SHP77 treated with DMSO at 0.1 percent for 48 hours (cell line): ENCODE measurements at places on chromosomes 3 and 15.

DNA sequence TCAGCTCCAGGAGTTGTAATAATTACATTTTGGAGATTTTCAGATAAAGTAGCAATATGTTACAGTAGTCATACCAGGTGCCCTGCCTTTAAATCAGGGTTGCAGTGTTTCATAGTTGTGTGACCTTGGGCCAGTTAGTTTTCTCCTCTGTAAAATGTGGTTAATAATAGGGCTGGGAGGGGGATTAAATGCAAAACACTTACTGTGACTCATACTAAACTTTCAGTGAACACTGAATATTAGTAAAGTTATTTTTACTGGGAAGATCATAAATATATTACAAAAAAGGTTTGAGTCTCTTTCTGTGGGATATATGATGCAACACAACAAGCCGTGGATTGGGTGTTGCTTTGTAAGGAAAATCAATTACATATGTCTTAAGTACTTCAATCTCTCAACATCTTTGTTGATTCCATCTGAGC lies 1.1 kb upstream of the EBLN2 start:
- DNase-seq = no peak

- DNase-seq = no peak
Measured at GRCh38 chr15:69994429-69995205, 103.1 kb downstream of the TLE3 start.

DNA sequence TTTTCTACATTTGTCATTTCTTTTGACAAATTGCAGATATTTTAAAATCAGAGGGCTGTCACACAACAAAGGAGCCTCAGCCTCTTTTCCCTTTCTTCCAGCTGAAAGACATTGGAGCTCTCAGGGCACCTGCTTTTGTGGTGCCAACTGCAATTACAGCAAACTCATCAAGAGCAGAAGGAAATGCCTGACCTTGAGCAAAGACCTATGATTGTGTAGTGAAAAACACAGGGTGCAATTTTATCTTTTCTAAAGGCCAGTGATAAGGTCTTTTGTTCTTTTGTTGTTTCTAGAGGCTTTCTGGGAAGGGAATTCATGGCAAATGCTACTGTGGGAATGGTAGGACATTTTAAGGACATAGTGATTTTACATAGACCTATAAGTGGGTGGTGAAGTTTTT lies 214.3 kb downstream of the OXSM start:
- DNase-seq = no peak

- no peak for DNase-seq
Measured at GRCh38 chr3:13081603-13082360, 8.6 kb upstream of the IQSEC1 start.

GRCh38 chr3:46970391-46971091 lies 6.0 kb downstream of the CCDC12 start:
- no peak for DNase-seq

DNA sequence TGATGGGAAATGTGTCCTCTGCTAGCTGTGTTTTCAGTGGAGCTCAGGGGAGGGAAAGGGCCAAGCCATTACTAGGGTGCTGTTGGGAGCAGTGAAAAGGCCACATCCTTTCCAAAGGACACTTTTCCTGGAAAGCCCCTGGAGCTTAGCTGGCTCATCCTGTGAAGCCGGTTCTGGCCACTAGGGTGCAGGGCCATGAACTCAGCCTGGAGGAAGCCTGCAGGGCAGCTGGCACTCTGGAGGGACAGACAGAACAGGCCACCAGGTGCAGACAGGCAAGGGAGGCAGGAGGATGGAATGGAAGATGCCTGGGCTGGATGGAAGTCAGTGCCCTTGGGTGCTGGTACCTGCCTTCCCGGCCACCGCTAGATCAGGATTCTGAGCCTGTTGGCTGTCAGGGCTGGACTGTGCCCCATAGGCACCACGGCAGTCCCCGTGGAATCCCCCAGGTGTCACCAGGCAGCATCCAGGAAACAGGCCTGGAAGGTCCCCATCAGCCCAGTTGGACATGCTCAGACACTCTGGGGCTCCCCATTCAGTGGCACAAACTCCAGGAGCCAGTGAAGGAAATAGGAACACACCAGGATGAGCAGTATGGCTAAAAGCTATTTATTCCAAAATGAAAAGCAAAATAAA lies 76.2 kb upstream of the C2CD4B start:
- peak; percentile 35 for DNase-seq

DNA sequence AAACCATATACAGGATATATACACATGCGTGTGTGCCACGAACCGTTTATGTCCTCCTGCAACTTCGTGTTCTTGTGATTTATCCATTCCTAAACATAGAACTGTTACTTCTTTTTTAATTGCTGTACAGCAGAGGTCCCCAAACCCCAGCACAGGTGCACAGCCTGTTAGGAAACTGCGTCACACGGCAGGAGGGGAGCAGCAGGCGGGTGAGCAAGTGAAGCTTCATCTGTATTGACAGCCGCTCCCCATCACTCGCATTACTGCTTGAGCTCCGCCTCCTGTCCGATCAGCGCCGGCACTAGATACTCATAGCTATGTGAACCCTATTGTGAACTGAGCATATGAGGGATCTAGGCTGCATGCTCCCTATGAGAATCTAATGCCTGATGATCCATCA lies 34.9 kb upstream of the NRROS start:
- DNase-seq = no peak

DNA sequence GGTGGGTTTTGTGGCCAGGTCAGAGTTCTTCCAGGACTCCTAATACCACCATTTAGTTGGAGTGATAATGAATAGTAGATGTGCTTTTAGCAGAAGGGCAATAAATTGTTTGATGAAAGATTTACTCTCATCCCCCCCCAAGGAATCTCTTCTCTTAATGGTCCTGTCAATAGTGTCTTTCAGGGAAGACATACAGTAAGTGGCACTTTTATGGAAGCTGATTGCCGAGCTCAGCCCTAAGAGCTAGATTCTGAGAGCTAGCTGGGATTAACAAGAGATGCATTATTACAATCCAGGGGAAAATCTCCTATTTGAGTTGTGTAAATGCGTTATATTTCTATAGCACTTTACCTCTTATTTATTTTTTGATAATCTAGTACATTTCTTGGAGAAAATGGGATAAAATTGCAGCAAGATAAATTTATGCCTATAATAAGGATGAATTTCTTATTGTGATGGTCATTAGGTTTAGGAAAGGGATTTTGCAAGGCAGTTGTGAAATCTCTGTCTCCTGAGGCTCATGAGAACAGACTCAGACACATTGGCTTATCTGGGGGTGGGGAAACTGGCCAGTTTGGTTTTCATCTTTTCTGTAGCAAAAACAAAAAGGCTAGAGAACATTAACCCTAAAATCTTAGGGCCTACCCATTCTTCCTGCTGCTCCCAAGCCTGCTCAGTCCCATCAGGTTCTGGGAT lies 41.6 kb upstream of the CLSTN2 start:
- no peak for DNase-seq

DNA sequence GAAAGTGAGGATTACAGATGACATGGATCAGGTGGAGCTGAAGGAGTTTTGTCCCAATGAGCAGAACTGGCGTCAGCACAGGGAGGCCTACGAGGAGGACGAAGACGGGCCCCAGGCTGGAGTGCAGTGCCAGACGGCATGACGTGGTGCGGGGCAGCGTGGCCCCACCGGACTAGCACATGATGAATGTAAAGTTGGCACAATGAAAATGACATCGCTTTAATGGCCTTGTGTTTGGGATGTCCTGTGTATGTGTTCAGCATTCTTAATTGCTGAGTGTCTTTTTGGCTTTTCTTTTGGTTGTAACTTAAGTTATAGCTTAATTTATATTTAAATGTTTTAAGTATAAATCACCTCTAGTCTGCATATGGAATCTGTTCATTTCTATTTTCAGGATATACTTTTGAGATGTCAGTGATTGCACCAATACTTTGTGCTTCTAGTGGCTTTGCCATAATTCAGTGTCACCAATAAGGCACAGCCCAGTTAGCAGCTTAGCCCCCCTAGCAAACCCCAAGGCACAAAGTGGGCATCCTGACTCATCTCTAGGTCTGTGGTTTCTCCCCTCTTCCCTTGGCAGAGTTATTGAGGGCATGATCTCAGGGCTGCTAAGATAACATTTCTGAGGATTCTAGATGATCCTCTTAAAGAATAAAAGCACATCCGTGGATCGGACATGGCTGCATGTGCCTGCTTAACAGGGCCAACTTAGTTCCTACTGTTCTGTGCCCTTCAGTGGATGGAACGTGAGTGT lies 16.1 kb downstream of the DNAJA4 start:
- DNase-seq = no peak

DNA sequence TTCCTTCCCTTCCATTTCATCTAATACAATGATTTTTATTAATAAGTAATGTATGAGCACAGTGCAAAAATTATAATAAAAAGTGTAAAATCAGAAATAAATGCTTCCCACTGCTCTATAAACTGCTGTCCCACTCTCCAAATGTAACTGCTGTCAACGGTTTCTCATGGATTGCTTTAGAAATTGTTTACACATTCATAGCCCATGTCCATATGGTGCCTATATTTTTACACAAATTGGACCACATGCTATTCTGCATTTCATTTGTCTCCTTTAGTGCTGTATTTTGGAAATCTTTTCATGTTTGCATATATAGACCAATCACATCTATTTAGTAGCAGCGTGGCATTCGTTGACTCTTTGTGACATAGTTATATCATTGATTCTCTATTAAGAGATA lies 164.7 kb upstream of the SLCO3A1 start:
- no peak for DNase-seq

GRCh38 chr3:26703519-26703918 lies 80.9 kb downstream of the LRRC3B start:
- DNase-seq = no peak

DNA sequence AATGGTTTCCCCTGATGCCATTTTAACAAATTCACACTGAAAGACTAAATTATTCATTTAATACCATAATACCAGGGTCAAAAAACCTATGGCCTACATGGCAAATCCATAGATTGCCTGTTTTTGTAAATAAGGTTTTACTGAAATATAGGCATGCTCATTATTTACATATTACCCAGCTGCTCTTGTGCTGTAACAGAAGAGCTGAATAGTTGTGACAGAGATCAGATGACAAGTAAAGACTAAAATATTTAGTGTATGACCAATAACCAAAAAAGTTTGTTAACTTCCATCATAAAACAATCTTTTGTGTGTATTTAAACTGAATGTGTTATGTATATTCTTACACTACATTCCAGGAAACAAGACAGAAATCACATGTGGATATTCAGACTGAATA lies 60.2 kb downstream of the DENND4A start:
- DNase-seq = no peak

DNA sequence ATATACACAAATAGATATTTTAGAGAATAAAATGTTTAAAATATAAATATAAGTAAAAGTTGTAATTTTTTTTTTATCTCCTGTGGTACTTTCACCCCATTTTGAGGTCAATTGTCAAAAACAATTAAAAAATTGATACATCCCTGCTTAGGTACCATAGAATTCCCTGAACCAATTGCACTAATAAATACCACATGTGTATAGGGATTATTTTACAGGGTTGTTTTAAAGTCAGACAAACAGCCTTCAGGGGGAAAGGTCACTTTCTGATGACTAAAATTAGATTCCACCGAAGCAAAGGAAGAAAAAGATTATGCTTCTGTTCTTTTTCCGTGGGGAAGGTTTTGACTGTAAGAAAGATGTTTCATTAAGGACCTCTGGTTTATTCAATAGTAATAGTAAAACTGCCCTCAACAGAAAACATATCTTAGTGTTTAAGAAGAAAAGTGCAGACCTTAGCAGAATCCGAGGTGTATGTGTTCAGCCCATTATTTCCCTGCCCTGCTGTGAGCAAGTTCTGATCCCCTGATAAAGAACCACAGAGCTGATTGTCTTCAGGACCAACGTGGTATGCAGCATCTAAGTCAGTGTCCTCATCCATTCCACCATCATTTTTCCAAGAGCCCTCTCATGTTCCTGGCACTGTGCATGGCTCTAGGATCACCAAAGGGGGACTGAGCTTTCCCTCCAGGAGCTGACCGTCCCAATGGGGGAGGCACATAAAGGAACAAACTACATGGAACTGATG lies 132.9 kb upstream of the IL12A start:
- no peak for DNase-seq

GRCh38 chr15:60399931-60400330 lies 2.1 kb upstream of the ANXA2 start:
- DNase-seq = no peak

- no peak for DNase-seq
Measured at GRCh38 chr15:63560741-63561448, 36.3 kb upstream of the FBXL22 start.

DNA sequence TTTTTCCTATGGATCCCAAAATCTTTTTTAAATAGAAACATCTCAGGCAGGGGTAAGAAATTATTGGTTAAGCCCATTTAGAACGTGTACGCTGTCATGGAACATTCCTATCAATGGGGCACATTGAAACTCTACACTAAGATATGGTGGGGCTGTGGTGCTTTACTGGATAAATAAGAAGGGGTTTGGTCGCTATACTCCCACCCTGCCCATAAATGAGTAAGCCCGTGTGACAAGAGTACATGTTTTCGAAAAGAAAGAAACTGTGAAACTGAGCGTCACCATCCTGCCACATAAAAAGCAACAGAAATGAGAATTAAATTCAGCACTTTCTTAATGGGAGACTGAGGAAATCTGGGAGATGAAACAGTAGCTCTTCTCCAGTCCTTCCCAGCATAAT lies 929.7 kb upstream of the CFAP20DC start:
- no peak for DNase-seq

GRCh38 chr3:42451116-42451515 lies 40.7 kb upstream of the LYZL4 start:
- DNase-seq = no peak

GRCh38 chr3:10352146-10352911 lies 31.4 kb upstream of the SEC13 start:
- no peak for DNase-seq

DNA sequence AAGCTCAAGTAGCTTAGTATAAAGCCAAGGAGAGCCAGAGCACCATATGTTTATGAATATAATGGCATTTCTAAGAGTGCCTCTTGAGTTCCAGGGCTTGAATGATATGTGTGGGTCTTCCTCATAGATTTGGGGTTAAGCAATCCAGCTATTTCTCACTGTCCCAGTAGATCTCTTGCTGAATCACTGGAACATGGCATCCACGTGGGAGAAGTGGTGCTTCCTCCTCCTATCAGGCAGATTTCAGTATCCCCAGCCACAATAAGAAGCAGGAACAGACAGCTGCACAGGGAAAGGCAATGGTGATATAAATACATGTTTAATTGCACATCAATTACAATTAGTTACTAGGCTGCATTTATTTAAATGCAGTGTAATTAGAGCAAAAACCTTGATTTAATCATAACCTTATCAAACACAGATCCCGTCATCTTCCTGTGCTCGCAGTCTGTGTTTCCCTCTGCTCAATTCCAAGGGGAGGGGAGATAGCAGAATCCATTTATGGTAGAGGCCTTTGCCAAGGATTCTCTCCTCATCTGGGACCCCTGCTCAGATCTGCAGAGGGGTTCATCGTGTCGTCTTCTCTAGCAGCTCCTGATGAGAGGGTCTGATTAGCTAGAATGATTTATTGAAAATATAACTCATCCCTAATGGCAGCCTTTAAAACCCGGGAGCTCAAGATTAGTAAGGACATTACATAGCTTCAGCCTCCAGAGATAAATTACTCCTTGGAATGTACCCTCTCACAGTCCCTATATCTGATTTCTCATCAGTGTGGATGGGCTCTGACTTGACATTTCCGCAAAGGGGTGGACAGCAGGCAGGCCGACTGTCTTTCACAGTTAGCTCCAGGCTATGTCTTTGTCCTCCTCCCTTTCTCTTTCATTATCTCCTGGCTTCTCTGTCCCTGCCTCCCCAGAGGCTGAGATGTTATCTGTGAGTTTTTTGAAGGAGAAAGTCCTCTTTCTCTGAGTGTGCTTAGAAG lies 775.9 kb downstream of the AGBL1 start:
- no peak for DNase-seq
